Stimulated activated CD4-positive, alpha-beta T cell treated with anti-CD3 and anti-CD28 coated beads, Interleukin-15, amount 100 ng/mL, for 24 hours (primary cell): ENCODE measurements at places on chromosomes 6 and 20.

DNA sequence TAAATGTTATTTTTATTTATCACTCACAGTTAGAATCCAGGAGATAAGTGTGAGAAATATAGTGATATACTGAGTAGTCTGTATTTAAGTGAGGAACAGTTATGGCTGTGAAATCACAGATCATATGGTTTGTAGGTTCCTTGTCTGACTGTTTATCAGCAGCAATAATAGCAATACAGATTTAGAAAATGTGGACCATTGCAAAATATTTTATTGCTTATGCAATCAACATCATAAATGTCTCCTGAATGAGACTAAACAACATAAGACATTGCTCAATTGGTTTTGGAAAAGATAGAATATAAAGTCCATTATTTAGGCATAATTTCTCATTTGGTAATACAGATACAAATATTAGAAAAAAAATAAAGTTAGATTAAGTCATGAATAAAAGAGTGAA lies 43.7 kb downstream of the CCDC170 start:
- no peak for DNase-seq

DNA sequence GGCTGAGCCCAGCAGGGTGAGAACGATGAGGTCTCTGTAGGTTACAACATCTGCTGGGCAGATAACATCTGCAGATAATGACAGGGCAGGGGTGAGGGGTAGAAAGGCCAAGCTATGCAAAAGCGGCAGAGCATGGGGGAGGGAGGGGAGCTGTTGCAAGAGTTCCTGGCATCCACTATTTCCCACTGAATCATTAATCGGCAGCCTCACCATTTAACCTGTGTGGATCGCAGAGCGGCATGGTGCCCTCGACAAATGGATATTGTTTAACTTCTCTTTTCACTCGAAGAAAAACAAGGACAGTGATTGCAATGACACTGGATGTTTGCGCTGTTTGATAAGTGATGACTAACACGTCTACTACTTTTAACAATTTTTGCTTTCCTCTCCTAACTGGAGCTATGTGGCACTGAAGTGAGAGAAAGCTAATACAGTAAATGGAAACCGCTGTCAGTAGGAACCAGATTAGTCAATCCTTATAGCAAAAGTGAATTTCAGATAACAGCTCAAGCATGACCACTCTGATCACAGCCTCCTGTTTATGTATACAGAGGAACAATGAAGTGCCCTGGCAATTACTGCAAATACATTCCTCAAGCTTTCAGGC lies 381.5 kb downstream of the TFAP2A start:
- DNase-seq = no peak

DNA sequence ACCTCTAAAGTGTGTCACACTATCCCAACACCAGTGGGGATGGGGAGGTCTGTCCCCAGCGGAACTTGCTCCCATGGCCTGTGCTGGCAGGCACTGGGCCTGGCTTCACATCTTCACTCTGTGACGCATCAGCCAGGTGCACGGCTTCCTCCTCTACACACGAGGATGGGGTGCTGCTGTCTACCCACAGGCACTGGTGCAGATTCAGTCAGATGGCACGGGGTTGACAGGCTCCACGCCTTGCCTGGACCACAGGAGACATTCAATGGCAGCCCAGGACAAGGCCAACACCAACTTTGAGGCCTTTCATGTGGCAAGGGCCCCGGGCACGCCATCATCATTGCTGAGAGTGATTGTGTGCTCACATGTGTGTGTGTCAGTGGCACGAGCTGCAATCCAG lies 92.4 kb downstream of the TMEM242 start:
- DNase-seq = no peak

- no peak for DNase-seq
Measured at GRCh38 chr6:11494786-11495564, 42.6 kb upstream of the TMEM170B start.

GRCh38 chr6:109743739-109744138 lies 52.6 kb downstream of the FIG4 start:
- DNase-seq = no peak

DNA sequence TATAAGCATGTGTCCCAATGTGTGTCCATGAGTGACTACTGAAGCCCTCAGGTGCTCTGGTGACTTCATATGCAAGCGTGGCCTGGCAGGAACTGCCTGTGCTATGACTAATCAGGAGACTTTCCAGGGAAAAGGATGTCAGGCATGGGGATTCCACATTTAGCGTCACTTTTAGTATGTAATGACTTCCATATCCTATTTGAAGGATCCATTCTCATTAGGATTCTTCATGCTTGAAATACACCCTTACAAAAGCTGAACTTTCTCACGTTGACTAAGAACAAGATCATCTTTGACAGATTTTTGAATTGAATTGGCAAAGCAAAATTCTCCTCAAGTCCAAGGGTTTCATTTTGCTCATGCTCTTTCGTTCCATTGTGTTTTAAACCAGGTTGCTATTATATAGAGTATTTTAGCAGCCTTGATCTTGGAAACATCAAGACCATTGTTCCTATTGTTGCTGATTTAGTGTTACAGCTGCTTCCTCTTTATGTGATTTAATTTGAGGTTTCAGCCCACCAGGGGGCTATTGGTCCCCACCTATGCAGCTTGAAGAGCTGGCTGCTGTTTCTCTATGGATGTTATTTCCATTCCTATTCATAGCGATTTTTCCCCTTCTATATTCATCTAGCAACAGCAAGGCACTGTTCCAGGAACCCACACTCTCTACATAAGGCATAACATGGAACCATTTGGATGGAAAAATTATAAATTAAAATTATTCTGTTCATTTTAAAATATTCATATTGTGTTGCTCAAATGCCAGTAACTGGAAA lies 418.6 kb downstream of the CDKAL1 start:
- no peak for DNase-seq

- no peak for DNase-seq
Measured at GRCh38 chr6:137412562-137412961, 81.6 kb downstream of the OLIG3 start.

DNA sequence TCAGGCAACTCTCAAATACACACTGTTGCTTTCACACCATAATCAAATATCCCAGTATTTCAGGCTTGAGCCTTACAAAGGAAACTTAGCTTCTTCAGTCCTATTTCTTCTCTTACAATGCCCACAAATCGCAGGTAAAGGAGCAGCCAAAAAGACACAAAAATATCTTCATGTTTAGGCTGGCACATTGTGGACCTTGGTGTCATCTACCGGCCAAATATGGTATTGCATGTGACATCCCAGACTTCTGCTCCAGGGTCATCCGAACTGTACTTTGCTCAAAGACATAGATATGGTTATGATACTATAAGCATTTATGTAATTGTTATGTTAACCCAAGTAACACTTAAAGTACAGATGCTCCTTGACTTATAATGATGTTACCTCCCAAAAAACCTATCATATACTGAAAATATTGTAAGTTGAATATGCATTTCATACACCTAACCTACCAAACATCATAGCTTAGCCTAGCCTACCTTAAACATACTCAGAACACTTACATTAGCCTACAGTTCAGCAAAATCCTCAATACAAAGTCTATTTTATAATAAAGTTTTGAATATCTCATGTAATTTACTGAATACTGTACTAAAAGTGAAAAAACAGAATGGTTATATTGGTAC lies 4.6 kb downstream of the OR2H2 start:
- DNase-seq = peak; percentile 59

- DNase-seq = no peak
Measured at GRCh38 chr20:4876301-4876700, 125.0 kb downstream of the SLC23A2 start.

DNA sequence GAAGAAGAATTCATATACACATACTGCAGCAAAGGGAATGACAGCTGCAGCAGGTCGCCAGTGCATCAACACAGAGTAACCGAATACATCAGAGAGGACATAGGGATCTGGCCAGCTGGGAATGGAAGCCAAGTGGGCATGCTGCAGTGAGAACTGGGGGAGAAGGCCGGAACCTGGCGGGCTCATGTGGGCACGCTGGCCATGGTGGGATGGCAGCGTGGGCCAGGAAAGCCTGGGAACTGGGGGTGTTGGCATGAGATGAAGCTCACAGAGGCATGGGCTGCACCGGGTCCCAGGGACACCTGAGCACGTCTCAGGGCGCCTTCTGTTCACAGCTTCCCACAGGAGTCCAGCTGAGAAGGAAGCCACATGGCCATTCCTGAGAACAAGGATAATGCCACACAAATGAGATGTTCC lies 139.5 kb upstream of the AGPAT4 start:
- DNase-seq = no peak

GRCh38 chr20:4038047-4038459 lies 22.7 kb upstream of the RNF24 start:
- peak; percentile 84 for DNase-seq

DNA sequence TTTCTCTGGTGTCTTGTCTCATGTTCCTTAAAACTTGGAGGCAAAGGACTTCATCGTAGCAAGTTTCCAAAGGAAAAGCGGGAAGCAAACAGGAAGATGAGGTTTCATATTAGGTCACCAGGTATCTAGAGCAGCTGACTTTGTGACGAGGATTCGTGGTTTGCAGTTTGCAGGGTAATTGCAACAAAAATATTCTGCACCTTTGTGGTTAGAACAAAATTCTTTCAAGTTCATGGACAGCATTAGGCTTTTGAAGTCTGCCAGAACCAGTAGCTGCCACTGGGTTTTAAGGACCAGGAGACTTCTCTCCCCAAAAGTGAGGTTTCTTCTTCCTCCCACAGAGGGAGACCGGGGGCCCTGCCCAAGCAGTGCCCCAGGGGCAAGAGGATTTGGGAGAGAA lies 63.4 kb downstream of the RPP40 start:
- DNase-seq = no peak

GRCh38 chr20:50655311-50655880 lies 35.9 kb downstream of the RIPOR3 start:
- no peak for DNase-seq

GRCh38 chr20:12036142-12036541 lies 118.4 kb downstream of the BTBD3 start:
- DNase-seq = no peak

- DNase-seq = peak; percentile 23
Measured at GRCh38 chr20:33811776-33812151, 616 bp downstream of the CHMP4B start.

GRCh38 chr6:42195415-42195814 lies 659 bp upstream of the GUCA1B start:
- DNase-seq = no peak

DNA sequence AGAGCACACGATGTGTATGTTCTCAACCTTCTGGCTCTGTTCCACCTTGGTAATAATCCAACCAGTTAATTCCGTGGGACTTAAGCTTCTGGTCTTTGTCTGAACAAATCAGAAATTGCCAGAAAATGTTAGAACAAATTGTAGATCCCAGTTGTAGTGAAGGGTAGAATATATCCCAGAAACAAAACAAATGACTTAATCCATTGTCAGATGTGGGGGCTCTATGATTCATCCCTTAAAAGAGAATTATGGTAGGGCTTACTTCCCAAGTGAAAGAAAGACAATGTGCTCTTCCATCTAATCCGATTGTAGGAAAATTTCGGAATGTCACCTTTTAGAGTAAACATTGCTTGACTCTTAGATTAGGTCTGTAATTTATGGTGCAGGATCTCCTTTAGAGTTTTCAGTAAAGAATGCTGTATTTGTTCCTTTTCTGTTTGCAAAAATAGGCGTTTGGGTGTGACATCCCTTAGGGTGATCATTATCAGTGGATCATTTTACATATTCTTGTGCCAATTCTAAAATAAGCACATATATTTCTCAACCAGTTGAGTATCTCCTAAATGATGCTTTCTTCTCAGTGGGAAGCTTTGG lies 234.5 kb upstream of the ZNF217 start:
- no peak for DNase-seq

- no peak for DNase-seq
Measured at GRCh38 chr6:137111296-137112066, 62.0 kb downstream of the IL22RA2 start.

DNA sequence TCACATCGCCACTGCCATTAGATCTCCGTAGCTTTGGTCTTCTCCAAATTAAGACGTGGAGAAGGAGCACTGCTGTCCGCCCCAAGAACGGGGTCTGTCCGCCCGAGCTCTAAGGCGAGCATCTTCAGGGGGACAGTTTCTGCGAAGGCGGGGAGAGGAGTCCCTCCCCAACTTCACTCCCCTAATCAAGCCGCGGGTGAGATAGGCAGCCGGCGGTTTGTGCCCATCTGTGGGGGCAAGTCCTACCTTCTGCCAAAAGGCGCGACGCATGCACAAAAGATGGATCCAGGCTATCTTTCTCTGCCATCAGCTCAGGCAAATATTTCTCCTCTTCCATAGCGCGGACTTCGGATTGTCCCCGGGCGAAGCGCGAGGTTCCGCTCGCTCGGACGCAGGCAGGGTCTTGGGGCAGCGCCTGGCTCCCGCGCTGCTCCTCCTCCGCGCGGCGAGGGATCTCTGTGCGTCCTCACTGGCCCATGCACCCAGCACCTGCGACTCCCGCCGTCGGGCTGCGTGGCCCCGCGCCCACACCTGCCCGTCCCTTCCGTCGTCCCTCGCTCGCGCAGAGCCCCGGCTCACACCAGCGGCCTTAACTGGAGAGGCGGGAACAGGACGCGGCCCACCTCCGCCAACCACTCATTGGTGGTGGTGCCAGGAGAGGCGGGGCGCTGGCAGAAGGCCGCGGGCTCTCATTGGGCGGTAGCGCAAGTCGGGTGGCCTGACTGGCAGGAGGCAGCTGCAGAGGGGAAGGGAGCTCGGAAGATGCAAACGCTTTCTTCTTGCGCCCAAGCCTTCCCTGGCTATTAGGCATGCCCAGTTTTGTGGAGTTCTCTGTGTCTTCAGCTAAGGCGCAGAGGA lies at the start of gene KHDRBS2:
KHDRBS2 (minus strand) TSS at position 614 of the 858 bp plus-strand sequence.
- peak; percentile 18 for DNase-seq

DNA sequence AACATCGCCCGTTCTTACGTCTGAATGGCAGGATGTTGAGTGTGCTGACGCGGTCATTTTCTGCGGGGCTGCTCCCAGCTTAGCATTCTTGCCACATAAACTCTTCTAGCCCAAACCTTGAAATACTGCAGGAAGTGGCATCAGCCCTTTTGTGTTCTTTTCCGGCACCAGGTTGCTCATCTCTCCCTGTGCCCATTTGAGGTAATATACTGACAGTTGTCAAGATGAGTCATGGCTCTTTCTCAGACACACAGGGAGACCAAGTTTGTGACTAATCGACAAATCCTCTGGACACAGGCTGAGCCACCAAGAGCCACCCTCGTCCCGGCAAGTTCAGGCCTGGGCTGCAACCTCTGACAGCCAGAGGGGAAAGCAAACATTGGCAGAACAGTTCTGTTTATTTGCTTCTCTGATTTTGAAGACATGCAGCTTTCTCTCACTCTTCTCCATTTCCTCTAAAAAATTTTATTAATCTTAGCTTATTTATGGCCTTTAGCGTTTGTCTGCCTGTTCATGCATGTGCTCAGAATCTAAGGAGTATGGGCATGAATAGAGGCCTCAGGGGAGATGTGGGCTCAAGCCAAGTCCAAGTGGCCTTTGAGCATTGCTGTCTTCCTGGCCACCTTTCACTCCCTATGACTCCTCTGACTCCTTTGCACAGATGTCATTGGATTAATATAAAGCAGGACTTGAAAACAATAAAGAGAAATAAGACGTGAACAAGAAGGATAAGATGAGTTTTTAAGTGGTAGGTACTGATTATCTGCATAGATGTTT lies 328.2 kb upstream of the JAG1 start:
- DNase-seq = no peak

- no peak for DNase-seq
Measured at GRCh38 chr6:2547355-2547754, 203.4 kb downstream of the MYLK4 start.
